ENCODE measurements at places on chromosomes 4 and X.

GRCh38 chrX:64204701-64205440 lies 637 bp downstream of the AMER1 start:
- peaks cover 34% of the 10 kb centered on the region for H3K4me1 ChIP-seq
- no peaks in the 10 kb centered on the region for H3K27me3 ChIP-seq
- H3K27ac ChIP-seq, result peak overlapping the region; percentile 75
- peak overlapping the region; percentile 89 for H3K4me3 ChIP-seq

GRCh38 chrX:46838974-46839480 lies 2.2 kb downstream of the RP2 start:
- peak; percentile 39 for DNase-seq
- H3K4me1 ChIP-seq, result peaks cover 17% of the 10 kb centered on the region
- H3K36me3 ChIP-seq, result no peaks in the 10 kb centered on the region
- H3K4me3 ChIP-seq, result peak overlapping the region; percentile 97

DNA sequence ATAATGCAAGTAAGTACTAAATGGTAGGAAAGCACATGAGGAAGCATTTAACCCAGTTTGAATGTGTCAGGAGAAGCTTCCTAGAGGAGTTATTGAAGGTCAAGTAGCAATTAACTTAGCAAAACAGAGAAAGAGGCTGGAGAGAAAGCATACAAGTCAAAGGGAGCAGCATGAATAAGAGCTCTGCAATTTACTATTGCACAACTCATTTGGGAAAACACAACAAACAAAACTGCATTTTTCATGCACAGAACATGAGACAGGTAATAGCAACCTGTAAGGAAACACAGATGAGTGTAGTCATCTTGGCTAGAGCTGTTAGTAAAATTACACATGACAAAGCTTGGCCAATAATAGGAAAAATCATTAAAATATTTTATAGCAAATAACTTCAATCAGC lies 538.1 kb downstream of the PPP4R3C start:
- H3K36me3 ChIP-seq, result no peaks in the 10 kb centered on the region
- H3K4me1 ChIP-seq, result no peaks in the 10 kb centered on the region
- H3K4me3 ChIP-seq, result no peak overlapping the region

DNA sequence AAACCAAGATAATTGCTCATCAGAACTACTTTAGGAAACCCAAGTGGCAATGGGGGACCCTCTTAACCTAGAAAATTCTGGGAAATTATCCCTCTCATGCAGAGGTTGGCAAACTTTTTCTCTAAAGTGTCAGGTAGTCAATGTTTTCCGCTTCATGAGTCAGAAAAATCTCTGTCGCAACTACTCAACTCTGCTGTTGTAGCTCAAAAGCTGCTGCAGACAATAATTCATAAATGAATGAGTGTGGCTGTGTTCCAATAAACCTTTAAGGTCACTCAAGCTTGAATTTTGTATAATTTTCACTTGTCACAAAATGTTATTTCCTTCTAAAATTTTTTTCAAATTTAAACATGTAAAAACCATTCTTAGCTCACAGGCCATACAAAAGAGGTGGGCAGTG lies 193.4 kb upstream of the MID1 start:
- no peaks in the 10 kb centered on the region for H3K4me1 ChIP-seq
- DNase-seq, result no peak
- H3K4me3 ChIP-seq, result no peak overlapping the region
- H3K27ac ChIP-seq, result no peak overlapping the region
- H3K36me3 ChIP-seq, result no peaks in the 10 kb centered on the region
